ENCODE measurements at places on chromosomes 11 and 22.

DNA sequence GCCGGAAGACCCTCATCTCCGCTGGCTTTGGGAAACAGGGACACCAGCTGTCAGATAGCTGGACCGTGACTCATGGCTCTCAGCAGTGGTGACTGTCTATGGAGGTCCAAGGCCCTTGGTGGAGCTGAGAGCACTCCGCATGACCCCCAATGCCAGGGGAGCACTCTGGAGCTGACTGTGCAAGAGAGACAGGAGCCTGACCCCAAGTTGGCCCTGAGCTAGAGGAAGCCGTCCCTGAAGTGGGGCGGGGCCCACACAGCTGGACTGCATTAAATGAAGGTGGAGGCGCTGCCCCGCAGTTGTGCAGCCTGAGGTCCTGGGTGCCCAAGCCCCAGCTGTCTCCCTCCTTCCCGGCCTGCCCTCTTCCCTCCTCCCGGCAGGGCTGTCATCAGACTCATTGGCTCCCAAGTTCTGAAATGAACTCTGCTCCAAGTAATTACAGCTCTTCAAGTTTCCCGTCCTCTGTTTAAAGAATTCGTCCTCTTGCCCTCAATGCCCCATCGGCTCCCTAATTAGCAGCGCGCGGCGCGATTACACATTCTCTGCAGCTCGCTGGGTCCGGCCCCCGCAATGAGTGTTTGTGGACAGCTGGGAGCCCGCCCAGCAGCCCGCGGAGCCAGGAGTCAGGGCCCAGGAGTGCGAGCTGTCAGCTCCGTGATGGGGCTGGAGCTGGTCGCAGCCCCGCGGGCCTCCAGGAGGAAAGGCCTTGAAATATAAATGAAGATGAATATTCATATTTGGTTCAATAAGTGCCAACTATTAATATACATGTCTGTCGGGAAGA lies 93.2 kb upstream of the LMO1 start:
- no peak for DNase-seq

DNA sequence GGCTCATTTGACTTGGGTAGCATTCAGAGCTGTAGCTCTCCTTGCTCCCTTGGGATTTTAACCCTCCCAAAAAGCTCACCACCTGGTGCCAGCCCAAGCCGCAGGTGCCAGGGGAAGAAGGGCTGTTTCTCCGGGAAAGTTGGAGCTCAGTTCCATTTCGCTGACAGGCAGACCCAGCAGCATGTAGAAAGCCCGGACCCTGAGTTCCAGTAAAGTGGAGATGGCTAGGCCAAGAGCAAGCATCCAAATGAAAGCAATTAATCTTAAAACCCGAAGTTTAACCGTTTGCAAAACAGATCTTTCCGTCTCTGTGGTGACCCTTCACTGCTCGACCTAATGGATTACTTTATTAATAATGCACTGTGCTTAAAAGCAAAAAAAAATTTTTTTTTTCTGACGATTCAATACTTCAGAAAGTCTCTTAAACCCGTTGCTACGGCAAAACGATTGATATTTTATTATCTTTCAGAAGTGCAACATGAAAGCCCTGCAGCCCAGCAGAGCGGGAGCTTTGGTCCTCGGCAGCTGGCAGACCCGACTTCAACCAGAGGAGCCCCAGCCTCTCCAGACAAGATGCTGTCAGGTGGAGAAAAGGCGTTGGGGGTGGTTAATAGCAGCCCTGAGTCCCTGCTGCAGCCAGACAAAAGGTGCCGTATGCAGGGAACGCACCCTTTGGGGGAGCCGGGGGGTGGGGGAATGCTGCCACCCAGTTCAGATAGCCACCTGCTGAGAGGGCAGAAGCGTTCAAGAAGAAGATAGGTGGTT lies 3.3 kb downstream of the LMO1 start:
- no peak for DNase-seq

DNA sequence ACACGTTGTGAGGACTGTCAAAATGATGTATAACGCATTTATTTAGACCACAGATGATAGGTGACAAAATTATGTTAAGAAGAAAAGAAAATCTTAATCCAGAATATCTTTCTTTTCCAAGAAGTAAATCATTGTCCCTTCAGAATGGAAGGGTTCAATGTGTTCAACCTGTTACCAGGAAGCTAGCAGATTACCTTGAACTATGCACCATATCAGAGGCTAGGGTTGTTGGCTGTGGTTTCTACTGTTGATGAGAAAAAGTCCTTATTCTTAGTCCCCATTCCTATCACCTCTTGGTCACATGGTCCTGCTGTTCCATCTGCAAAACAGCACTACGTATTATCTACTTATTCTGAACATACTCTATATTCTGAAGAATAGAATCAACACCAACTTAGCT lies 339.5 kb upstream of the CADM1 start:
- no peak for DNase-seq

- DNase-seq = no peak
Measured at GRCh38 chr11:106958517-106959248, 59.6 kb downstream of the GUCY1A2 start.

DNA sequence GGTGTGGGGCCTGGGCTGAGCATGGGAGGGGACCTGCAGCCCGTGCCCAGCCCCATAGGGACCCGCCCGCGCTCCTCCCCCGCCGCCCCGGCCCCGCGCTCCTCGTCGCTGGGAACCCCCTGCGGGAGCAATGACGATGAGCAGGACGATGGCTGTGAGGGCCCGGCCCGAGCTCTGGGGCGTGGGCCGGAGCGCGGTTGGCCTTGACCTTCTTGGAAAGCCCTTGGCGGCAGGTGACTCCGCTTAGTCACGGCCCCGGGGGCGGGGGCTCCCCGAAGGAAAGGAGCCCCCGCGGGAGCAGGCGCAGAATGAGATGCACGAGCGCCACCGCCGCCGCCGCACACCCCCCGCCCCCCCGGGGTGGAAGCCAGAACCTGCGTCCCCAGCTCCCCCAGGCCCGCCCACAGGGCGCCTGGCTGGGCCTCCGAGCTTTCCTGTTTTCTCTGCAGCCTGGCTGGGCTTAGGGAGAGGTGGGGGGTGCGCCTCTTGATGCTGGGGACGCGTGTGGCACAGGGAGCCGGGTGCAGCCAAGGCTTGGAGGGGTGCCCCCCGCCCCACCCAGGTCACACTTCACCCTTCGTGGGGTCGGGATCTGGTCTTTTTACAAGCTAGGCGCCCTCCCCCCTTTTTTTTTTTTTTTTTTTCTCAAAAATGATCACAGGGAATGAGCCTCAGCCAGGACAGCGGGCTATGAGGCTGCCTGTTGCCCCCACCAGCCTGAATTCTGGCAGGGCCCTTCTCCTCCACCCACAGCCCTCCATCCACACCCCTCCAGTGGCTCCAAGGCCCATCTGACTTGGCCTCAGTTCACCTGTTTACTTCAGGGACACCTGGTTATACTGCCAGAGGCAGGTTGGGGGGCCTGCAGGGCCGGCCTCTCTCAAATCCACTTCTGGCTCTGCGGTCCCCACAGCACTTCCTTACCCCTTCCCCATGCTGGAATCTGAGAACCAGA lies 17.9 kb downstream of the CRELD2 start:
- DNase-seq = peak; percentile 66

GRCh38 chr11:60762851-60763691 lies 6.4 kb downstream of the MS4A15 start:
- no peak for DNase-seq

DNA sequence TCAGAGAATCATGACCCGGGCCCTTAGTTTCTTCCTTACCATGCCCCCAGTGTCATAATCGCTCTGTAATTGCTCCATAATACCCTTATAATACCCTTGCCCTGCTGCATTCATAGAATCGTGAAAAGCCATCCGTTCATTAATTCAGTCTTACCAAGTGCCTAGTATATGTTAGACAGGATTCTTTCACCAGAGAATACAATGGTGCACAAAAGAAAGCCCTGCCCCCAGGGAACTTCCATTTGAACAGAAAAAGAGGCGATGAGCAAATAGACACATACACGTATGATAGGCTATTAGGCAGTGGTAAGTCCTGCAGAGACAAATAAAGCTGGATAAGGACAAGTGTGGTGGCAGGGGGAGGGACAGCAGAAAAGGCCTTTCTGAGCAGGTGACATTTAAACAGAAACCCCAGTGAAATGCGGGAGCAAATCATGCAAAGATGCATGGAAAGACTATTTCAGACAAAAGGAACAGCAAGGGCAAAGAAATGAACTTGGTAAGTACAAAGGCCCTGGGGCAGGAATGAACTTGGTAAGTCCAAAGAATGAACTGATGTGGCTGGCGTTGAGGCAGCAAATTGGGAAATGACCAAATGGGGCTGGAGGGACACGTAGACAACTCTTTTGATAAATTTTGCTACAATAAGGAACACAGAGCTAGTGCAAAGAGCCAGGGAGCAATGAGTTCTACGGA lies 74.6 kb upstream of the CREB3L1 start:
- DNase-seq = no peak

- no peak for DNase-seq
Measured at GRCh38 chr11:93734427-93735222, 6.7 kb downstream of the TAF1D start.

- peak; percentile 16 for DNase-seq
Measured at GRCh38 chr22:40491990-40492631, 121.7 kb downstream of the SGSM3 start.

DNA sequence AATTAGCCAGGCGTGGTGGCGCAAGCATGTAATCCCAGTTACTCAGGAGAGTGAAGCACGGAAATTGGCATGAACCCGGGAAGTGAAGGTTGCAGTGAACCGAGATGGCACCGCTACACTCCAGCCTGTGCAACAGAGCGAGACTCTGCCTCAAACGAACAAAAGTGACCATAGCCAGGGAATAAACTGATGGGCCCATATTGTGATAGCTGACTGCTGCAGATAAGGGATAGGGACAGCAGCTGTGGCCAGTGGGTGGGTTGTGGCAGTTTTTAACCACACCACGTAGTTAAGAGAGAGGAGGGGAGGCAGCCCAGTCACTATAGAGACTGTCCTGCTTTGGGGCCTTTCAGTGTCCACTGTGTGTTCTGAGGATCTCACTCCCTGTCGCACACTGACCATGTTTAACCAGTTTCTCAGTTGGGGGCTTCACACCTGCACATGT lies 58.9 kb downstream of the PISD start:
- DNase-seq = no peak

GRCh38 chr11:118881228-118881627 lies 2.5 kb upstream of the CXCR5 start:
- no peak for DNase-seq

- DNase-seq = no peak
Measured at GRCh38 chr11:125562430-125562829, 6.8 kb upstream of the EI24 start.

DNA sequence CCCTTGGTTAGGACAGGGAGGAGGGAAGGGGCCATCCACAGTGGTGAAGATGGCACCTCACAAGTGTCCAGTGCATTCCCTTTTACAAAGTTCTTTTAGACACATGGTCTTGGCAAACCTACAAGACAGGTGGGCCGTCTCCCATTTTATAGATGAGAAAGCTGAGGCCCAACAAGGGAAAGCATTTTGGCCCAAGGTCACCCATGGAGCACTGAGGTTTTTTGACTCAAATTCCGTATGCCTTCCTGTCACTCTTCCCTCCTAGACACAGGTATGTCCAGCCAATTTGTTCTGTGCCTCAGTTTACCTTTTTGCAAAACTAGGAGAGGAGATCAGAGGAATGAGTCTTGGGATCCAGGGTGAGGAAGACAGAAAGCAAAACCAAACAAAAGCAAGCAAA lies 1.2 kb downstream of the C1QTNF4 start:
- no peak for DNase-seq

- no peak for DNase-seq
Measured at GRCh38 chr11:121566279-121567168, 113.8 kb upstream of the SORL1-AS1 start.

GRCh38 chr22:38873469-38874411 lies 1.7 kb upstream of the CBX6 start:
- DNase-seq = peak; percentile 83

GRCh38 chr11:33701302-33702230 lies 940 bp upstream of the C11orf91 start:
- peak; percentile 3 for DNase-seq

DNA sequence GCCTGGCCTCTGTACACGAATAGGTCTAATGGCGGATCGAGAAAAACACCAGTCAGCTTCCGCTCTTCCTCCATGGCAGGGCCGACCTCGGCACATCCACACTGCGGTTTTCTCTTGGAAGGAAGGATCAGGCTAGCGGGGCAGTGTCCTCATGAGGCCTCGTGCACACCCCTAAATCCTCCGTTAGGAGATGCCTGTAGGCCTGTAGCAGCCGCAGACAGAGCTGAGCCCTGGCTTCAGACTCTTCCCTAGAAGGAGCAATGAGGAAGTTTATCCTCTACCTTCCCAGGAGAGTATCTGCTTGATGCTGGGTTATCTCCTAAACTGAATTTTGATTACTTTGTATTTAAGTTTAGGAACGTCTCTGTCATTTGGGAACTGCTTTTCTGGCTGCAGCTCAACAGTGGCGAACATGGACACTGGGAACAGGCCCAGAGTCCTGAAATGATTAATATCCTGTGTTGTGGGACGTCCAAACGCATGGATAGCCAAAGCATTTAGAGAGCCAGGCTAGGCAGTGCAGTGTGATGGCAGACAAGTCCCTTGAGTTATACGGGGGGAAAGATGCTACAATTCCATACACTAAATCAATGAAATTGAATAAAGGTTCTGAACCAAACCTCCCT lies 16.5 kb upstream of the BMAL1 start:
- no peak for DNase-seq

DNA sequence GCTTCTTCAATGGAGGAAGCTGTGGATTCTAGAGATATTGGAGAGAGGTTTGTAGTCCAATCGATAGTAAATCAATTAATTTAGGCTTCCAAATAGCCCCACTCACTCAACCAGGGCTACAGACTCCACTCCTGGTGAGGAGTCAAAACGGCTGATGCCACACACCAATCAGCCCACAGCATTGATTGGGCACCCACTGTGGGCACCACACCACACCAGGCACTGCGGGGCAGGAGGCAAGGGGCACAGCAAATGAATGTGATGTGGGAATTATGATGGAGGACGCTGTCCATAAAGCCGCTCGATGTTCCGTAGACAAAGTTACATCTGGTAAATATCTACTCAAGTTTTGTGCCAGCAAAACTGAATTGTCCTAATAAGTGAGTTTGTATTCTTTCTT lies 547.3 kb upstream of the CADM1 start:
- DNase-seq = no peak

DNA sequence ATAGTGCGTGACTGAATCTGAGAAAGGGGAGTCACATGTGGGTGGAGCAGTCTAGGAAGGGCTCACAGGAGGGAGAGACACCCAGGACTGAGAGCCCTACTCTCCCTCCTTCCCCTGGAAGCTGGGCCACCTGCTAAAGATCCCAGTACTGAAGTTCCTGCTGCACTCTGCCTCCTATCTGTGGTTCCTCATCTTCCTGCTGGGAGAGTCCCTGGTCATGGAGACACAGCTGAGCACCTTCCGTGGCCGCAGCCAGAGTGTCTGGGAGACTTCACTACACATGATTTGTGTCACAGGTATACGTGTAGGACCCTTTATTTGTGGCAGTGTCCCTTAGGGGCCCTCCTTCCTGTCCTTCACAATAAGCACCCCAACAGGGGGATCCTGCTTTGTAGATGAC lies 19.3 kb downstream of the ART5 start:
- no peak for DNase-seq

GRCh38 chr22:50531962-50532674 lies 2.3 kb upstream of the TYMP start:
- DNase-seq = peak; percentile 15

- no peak for DNase-seq
Measured at GRCh38 chr22:19477321-19478044, 1.5 kb downstream of the UFD1 start.

- no peak for DNase-seq
Measured at GRCh38 chr22:44026066-44026629, 2.0 kb downstream of the PARVB start.

- peak; percentile 70 for DNase-seq
Measured at GRCh38 chr11:23540101-23540561, 679.9 kb upstream of the CCDC179 start.

GRCh38 chr22:44850946-44851345 lies 98.6 kb downstream of the ARHGAP8 start:
- DNase-seq = no peak

GRCh38 chr22:48368975-48369525 lies 1458.6 kb downstream of the BRD1 start:
- DNase-seq = no peak

Measured in NCI-H510A treated with DMSO at 0.1 percent for 48 hours (cell line).